GOT3 (cell line): ENCODE measurements at places on chromosomes 5 and 9.

DNA sequence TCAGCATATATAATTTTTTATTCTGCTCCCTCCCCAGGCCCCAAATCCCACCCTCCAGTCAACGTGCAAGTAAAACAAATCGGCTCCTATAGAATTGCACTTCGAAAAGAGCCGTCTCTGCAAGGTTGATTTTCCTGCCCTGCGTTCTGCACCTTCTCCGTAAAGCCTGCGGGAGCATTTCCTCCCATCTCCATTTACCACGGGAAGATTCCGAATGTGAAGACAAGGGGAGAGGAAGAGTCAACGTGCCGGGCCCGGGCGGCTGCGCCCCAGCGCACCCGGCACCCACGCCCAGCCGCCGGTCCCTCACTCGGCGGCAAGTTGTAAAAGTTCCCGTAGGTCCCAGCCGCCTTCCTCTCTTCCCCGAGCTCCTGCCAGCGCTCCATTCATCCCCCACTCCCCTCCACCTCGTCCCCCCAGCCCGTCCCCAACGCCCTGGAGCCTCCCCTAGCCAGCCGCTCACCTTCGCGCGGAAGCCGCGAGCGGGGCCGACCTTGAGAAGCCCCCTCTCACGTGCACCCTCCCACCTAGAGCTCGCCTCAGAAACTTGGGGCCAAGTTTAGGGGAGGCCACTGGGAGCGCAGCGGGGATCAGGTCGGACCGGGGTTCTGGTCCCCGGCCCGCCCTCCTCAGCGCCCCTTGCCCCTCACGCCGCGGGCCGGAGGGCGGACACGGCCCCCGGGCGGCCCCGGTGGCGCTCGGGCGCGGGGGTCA is 431 bp downstream of the BNC2 start:
- no peak for DNase-seq

DNA sequence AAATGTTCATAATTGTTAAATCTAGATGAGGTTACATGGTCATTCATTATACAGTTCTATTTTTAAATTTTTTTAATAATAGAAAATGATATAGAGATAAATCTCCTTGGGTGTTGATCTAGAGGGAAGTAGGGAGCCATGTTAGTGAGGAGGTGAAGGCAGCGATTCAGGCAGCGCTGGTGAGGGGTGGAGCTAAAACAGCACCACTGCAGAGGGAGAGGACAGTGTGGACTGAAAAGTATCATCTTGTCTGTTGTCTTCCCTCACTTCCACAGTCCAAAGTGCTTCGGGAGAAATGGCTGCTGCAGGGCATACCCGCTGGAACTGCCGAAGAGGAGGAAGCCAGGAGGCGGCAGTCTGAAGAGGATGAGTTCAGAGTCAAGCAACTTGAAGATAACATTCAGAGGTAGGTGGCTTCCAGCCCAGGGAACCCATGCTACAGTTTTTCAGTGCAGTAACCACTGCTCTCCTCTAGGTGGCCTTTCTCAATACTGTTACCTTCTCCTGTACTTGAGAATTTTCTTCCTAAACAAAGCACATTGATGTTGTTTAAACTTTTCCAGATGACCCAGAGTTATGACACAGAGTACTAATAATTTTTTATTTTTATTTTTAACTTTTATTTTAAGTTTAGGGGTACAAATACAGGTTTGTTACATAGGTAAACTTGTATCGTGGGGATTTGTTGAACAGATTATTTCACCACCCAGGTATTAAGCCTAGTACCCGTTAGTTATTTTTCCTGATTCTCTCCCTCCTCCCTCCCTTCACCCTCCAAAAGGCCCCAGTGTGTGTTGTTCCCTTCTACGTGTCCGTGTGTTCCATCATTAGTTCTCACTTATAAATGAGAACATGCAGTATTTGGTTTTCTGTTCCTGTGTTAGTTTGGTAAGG is 100.5 kb downstream of the PALM2AKAP2 start:
- no peak for DNase-seq

DNA sequence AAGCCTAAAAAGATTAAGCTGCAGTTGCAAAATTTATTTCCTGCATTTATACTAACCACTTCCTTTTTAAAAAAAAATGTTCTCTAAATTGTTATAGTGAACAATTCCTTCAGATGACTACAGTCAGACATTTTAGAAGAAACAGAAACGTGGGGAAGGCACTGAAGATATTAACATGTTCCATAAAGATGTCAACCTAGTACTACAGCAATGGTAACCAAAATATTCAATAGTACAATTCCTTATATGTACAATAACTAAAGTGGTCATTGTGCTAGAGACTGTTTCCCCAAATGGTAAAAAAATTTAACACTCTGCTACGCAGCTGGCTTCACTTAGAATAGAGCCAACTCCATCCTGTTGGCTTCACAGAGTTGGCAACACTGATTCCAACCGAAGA is 97.7 kb downstream of the FNBP1 start:
- no peak for DNase-seq

- no peak for DNase-seq
Measured at GRCh38 chr9:135226369-135227050, 139.0 kb downstream of the OLFM1 start.

DNA sequence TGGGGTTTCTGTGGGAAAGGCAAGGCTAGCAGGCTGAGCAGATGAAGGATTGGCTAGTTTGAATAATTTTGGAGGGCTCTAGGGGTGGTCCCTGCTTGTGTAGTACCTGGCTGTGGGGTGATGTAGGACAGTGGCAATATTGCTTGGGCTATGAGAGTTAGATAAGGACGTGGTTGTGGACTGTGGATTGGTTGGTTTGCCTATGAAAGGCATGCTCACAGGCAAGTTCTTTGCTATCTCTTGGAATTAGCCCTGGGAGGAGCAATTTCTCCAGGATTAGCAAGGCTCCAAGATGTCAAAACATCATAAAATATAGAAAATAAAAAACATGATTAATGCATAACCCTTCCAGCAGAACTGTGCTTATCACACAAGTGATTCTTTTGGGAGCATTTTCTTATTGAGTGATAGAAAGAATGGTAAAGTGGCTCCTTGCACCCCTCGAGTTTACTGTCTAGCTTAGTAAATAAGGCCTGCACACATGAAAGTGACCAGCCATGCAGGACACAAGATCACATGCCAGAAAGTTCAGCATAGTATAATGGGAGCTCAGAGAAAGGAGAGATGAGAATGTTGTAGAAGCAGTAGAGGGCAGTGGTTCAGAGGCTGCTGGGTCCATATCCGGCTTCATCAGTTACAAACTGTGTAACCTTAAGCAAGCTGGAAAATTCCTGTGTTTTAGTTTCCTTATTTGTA is 13.8 kb downstream of the AOPEP start:
- DNase-seq: no peak

- no peak for DNase-seq
Measured at GRCh38 chr5:119072496-119072895, 1.6 kb downstream of the DMXL1 start.

GRCh38 chr5:88887342-88887741 is 4.4 kb upstream of the MEF2C start:
- no peak for DNase-seq

DNA sequence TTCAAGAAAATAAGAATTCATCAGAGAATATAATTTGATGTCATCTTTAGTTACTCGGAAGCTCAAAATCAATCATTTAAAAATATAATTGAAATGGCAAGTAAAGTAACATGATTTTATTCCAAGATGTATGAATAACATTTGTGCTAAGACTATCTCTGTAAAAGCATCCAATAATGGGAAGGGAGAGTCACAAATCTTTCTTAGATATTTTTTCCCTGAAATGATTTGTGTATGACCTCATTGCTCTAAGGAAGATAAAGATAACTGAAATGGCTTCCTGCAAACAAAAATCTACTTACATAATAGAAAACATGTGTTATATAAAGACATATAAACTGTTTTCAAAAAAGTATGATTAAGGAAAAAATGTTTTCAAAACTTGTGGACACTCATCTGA is 97.4 kb upstream of the FGF10 start:
- no peak for DNase-seq

DNA sequence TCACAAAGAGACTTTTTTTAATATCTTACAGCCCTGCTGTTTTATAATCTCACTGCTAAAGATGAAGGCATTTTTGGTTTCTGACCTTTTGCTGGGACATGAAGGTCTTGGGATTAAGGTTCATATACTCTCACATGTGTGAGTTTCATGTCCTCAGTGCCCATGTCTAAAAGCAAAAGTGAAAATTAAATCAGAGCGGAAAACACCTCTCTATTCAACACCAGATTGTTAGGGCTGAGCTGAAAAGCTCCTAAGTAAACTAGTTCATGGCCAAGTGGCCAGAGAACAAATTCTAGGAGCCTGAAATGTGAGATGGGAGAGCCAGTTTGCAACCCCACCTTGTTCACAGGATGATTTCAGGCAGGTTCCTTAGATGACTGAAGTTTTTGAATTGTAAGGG is 110.9 kb downstream of the GRIA1 start:
- DNase-seq: no peak

DNA sequence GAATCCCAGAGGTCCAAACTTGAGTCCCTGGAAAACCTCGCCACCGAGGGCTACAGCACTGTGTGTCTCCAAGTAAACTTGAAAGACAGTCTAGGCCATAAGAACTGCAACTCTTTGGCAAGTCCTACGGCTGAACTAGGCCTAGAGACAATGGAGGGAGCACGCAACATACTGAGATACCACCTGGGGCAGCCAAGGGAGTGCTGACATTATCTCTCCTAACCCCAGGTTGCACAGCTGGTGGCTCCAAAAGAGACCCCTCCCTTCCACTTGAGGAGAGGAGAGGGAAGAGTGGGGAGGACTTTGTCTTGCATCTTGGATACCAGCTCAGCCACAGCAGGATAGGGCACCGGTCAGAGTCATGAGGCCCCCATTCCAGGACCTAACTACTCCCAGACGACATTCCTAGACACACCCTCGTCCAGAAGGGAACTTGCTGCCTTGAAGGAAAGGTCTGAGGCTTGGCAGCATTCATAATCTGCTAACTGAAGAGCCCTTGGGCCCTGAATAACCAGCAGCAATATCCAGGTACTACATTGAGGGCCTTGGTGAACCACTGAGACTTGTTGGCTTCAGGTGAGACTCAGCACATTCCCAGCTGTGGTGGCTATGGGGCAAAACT is 42.7 kb downstream of the AP3B1 start:
- no peak for DNase-seq

- no peak for DNase-seq
Measured at GRCh38 chr5:42614509-42614908, 142.1 kb upstream of the CCDC152 start.

- no peak for DNase-seq
Measured at GRCh38 chr9:70549926-70550325, 135.5 kb upstream of the KLF9 start.

GRCh38 chr9:92180669-92181181 is 65.5 kb upstream of the SPTLC1 start:
- no peak for DNase-seq

DNA sequence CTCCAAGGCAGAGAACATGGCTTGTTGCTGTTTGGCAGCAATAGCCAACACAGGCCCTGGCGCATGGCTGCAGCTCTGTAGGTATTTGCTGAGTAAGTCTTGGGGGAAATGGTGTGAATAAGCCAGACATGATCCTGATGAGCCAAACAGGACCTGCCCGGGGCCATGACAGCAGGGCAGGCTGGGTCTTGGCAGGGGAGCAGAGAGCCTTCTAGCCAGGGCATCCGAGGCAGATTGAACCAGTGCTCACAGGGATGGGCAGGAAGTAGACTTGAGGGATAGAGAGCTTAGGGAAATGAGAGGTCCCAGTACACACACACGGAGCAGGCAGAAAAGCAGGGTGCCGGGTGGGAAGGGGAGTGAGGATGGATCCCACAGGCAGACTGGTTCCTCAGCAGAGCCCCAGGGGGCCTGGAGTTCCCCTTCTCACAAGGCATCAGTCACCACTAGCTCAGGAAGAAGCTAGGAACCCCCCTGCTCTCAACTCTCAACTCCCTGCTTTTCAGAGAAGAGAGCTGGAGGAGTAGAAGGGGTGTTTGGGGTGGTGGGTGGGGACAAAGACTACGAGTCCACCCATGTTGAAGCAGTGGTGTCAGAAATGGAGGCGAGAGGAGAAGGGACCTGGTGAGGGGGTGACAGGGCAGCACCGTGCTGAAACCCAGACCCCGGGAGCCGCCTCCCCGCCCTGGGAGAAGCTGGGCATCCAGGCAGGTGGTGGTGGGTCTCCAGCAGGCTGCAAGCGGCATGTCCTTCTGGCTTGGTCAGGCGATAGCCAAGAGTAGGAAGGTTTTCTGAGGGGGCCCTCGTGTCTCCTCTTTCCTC is 111.1 kb downstream of the RGS3 start:
- DNase-seq: no peak

- no peak for DNase-seq
Measured at GRCh38 chr5:58683567-58683966, 100.7 kb downstream of the RAB3C start.

DNA sequence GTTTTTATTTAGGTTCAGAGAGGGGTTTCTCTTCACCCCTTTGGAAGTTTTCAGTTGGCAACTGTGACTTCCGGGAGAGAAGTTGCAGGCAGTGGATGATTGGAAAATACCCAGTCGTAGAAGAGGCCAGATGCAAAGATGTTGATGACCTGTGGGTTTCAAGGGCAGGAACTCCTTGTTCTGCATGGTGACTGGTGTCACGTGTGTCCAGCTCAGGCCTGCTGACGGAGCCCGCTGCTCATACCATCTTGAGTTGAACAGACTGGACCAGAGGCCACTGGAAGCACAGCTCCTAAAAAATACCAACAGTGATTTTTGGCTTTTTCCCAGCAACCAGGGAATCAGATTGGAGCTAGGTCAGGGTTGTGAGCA is 243.9 kb upstream of the KLF4 start:
- no peak for DNase-seq

DNA sequence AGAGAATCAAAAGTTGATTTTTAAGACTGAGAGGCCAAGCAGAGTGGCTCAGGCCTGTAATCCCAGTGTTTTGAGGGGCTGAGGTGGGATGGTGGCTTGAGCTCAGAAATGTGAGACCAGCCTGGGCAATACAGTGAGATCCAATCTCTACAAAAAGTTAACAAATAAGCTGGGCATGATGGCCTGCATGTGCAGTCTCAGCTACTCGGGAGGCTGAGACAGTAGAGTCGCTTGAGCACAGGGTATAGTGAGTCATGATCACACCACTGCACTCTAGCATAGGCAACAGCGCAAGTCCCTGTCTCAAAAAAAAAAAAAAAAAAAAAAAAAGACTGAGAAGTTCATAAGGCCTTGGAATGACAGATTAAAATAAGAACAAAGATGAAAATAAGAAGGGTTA is 177.2 kb downstream of the TMEM232 start:
- no peak for DNase-seq

DNA sequence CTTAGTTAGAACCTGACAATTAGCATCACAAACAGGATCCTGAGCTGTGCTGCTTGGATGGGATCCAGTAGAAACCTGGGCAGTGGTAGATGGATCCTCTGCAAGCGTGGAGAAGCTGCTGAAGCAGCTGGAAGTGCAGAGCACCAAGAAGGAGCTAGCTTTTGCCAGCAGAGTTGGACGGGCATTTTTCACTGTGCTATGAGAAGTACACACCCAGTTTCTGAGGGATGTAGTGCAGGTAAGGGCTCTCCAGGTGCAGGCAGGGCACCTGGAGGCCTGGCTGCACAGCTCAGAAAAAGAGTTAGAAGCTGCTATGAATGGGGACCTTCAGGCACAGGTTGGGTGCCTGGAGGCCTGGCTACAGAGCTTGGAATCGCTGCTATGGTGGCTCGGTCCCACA is 623.9 kb upstream of the NUDT12 start:
- no peak for DNase-seq

- DNase-seq: no peak
Measured at GRCh38 chr5:10789021-10789420, 28.0 kb upstream of the DAP start.
